ENCODE measurements at places on chromosomes 4 and X.
A peak's percentile ranks its signal among the peaks of the same experiment; 100 is the strongest.

- no peak for DNase-seq
Observed at GRCh38 chr4:2101346-2102044, 42.4 kb downstream of the NAT8L start.

GRCh38 chr4:147479786-147480185 lies 1.1 kb upstream of the EDNRA start:
- DNase-seq = peak; percentile 86

- peak; percentile 63 for DNase-seq
Observed at GRCh38 chr4:10925996-10926395, 241.4 kb upstream of the CLNK start.

- DNase-seq = no peak
Observed at GRCh38 chr4:8587469-8588195, 4.9 kb upstream of the CPZ start.

DNA sequence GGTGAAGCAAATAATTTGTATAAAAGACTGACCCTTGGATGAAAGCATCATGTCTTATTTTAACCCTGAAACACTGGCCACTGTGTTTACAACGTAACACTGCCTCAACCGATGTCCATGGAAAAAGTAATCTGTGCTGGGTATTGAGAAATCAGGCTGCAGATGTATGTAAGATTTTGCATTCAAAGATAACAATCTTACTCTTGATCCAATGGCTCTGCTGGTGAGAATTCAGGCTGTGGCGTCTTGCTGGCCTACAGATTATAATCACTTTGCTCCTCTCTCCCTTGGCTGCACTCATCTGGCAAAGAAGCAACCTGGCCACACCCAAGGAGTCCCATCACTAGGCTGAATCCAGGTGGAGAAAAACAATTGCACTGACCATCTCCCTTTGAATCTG lies 7.5 kb downstream of the ADGRA3 start:
- no peak for DNase-seq

DNA sequence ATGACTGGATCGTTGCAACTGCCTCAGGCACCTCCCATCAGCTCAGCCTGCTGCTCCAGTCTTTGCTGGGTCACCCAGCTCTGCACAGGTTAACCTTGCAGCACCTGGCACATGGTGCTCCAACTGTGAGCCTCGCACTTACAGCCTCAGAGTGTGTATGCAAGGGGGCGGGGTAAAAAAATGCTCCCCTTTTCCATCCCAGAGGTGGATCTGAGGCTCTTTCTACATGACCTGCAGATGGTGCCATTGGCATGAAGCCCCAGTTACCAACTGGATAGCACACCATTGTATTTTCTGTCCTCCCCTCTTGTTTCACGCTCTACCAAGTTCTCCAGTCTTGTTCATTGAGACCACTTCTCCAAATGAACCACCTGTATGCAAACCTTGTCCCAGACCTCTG lies 46.2 kb upstream of the TRPC3 start:
- peak; percentile 33 for DNase-seq

DNA sequence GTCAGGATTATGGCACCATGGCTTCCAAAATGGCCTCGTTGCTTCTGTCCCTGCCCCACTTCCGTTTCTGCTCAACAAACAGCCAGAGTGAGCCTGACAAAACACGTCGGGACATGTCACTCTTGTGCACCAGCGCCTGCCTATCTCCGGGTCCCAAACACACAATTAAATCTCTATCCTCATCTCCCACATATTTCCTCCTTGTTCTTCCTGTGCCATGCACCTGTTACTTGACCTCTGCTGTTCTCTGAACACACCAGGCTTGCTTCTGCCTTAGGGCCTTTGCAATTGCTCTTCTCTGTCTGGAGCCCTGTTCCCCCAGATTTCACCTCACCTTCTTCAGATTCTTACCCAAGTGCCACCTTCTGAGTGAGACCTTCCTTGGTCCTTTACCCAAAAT lies 12.7 kb upstream of the CD38 start:
- no peak for DNase-seq

GRCh38 chr4:152536545-152537182 lies 772 bp upstream of the FBXW7 start:
- DNase-seq = peak; percentile 31

- DNase-seq = peak; percentile 22
Observed at GRCh38 chrX:31580227-31580626, 508.4 kb upstream of the FTHL17 start.

GRCh38 chrX:9071031-9071650 lies 37.2 kb upstream of the FAM9B start:
- no peak for DNase-seq

DNA sequence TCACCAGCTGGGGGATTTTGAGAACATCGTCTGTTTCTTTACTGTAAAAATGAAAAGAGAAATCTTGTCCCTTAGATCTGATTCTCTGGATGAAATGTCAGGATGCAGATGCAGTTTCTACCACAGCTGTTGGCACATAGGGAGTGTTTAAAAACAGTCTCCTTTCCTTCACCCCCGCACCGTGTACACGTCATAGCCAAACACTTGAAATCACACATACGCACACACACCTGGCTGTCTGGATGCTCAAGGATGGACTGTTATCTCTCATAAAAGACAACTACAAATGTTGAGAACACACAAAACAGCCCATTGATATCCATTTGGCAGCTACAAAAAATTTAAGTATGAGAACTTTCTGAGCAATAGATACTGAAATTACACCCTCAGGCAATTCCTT lies 275.8 kb upstream of the CLNK start:
- DNase-seq = no peak

DNA sequence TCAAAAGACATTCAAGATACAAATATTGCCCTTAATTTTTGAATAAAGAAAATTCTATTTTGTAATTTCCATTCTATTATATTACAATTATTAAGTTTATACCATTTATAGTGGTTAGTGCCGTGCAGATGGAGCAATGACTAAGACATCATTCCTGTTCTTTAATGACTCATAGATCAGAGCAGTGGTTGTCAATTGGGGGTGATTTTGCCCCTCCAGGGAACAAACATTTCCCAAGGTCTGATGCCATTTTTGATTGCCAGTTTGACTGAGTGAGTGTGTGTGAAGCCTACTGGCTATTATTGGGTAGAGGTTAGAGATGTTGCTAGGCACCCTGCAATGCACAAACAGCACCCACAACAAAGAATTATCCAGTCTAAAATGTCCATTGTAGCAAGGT lies 97.9 kb upstream of the DDIT4L start:
- peak; percentile 66 for DNase-seq

- DNase-seq = no peak
Observed at GRCh38 chrX:66016905-66017658, 22.8 kb downstream of the VSIG4 start.

GRCh38 chrX:134074151-134074550 lies 88.8 kb upstream of the GPC3 start:
- no peak for DNase-seq

- DNase-seq = peak; percentile 21
Observed at GRCh38 chr4:13968723-13969122, 341.2 kb upstream of the BOD1L1 start.

DNA sequence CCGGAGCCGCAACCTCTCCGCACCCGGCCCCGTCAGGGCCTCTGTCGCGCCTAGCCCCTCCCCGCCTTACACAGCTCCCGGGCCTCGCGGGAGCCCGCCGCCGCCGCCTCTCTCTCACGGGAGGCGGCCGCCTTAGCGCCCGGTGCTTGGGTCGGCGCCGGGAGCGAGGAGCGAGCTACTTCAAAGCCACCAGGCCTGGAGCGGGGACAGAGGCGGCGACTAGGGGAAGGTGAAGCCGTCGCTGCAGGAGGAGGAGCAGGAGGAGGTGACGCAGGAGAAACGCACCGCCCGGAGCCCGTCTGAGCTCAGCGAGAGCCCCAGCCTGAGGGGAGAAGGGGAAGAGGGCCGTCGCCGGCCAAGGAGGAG lies 250 bp downstream of the USP9X start:
- DNase-seq = no peak

GRCh38 chrX:56498756-56499155 lies 64.7 kb upstream of the UBQLN2 start:
- no peak for DNase-seq

DNA sequence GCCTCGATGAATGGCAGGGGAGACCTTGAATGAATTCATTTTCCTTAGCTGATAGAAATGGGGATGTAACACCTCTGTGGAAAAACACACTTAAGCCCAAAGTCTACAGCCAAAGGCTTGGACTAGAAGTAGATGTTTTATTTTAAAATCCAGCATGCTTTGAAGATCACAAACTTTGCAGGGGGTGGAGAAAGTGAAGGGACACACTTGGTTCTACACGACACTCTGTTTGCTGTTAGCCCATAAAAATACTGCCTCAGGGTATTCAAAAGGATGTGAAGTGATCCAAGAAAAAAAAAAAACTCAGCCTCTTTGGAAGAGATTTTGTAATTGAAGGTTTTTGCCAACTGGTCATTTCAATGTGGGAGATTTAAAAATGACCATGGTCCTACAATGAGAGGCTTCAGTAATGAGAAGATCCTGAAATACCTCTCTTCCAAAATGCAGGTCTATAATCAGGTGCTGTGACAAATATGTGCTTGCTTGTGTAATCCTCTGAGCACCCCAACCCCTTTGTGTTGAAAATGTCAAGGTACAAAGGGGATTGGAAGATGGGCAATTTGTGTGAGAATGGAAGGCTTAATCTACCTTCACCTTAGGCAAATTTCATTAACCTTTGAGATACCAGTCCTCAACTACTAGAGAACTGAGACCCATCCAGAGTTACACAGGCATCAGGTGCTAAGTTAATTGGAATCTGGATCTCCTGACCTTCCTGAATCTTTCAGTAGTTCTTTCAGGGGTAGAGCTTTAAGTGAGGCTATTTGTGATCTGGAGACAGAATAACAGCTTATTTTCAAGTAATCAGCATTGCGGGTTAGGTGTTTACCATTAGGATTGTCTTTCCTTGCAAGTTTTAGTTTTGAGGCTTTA lies 82.5 kb downstream of the HS6ST2 start:
- DNase-seq = no peak

GRCh38 chrX:38804682-38805431 lies 3.6 kb downstream of the MID1IP1 start:
- DNase-seq = peak; percentile 28

GRCh38 chrX:42490111-42490510 lies 287.9 kb downstream of the PPP1R2C start:
- DNase-seq = no peak

GRCh38 chrX:29662759-29663503 lies 552.4 kb upstream of the MAGEB2 start:
- DNase-seq = peak; percentile 90

GRCh38 chr4:89119166-89119565 lies 7.8 kb downstream of the TIGD2 start:
- no peak for DNase-seq

- no peak for DNase-seq
Observed at GRCh38 chr4:94126669-94127068, 81.0 kb upstream of the SMARCAD1 start.

GRCh38 chr4:129384974-129385373 lies 289.0 kb downstream of the C4orf33 start:
- no peak for DNase-seq

DNA sequence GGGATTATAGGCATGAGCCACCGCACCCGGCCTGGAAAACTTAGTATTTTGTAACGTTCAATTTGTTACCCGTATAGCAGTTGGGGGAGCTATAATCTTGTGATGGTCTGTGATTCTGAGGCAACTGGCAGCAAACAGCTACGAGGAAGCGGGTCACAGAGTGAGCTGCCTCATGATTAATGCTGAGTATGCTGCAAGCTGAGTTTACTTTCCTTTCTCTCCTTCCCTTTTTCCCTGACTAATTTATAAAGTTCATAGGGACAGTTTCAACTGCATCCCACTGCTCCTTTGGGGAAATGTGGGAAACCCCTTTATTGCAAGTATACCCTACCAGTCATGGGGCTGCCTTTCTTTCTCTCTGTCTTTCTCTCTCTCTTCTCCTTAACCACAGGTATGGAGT lies 17.7 kb upstream of the ELOVL6 start:
- peak; percentile 25 for DNase-seq

Data from fibroblast of upper back skin (primary cell).